Adipocyte (in vitro differentiated cells): ENCODE measurements at places on chromosomes 5 and 9.

GRCh38 chr9:106816524-106816923 is 46.4 kb upstream of the ZNF462 start:
- no peak for DNase-seq

DNA sequence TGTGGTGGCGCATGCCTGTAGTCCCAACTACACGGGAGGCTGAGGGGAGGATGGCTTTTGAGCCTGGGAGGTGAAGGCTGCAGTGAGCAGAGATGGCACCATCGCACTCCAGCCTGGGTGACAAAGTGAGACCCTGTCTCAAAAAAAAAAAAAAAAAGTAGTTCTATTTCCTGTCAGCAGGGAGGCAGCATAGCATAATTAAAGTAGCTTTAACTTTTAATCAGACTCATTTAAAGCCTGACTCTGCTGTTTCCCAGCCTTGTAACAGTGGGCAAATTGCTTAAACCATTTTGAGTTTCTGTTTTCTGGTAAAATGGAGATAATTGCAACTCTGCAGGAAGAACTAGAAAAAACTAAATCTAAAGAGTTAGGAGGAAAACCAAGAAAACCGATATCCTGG is 31.2 kb downstream of the CNOT6 start:
- no peak for DNase-seq

DNA sequence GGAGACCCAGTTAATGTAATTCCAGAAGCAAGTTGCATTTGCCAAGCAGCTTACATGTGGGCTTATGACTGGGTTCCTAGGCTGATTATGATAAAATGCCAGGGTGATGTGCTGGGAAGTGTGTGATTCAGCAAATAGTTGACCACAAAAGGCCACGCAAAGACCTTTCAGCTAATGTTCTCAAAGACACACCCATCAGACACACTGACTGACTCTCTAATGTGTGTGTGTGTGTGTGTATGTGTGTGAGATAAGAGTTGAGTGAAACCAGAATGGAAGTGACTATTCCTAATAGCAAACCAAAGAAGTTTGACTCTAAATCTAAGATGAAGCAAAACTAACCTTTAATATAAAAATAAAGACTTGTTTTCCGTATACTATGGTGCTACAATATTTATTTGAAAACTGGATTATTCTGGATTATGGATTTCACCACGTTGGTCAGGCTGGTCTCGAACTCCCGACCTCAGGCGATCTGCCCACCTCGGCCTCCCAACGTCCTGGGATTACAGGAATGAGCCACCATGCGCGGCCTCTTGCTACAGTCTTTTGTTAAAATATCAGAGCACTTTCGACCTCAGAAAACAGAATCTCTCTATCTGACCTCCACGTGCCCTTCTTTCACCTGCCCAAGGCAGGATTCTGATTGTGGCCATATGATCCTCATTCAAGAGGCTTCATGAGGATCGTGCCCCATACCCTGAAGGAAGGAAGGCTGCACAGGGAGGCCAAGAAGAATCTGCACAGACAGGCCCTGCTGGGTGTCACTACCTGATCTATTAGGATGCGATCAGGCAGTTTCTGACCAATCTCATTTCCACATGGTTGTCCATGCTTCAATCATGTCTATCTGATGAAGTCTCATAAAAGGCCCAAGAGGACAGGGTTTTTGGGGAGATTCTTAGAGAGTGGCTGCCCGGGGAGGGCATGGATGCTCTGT is 75.6 kb downstream of the USP20 start:
- DNase-seq: peak; percentile 96

GRCh38 chr5:112418659-112419163 is 366 bp downstream of the EPB41L4A start:
- DNase-seq: no peak

- DNase-seq: no peak
Observed at GRCh38 chr9:84294241-84294950, 46.2 kb downstream of the SLC28A3 start.

DNA sequence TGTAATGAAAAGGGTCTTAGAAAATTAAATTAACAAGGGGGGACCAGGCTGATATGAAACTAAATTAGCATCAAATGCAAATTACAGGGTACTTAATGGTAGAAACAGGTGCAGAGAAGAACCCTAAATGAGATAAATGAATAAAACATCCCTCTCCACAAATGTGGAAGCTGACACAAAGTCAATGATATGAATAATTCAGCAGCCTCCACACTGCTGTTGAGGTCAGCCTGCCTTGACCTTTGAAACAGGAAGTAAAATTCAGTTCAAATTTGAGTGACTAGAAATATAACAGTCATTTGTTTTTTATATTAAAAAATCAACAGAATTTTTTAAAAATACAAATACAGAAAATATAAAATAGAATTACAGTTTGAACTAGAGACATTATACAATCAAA is 40.0 kb downstream of the EBF1 start:
- DNase-seq: no peak

- no peak for DNase-seq
Observed at GRCh38 chr5:53601570-53601969, 41.1 kb downstream of the NDUFS4 start.

- DNase-seq: peak; percentile 50
Observed at GRCh38 chr5:134642931-134643530, 5.6 kb upstream of the SEC24A start.
